ENCODE measurements at places on chromosomes 11 and 22. TPM values are rescaled to one million over a fixed set of nuclear protein-coding genes. Genes with fewer than 3 reads are reported as not detected.

MFRP gene
- total RNA-seq, result not detected

FAM180B gene
- total RNA-seq, result not detected

CDC42EP2 gene
- total RNA-seq, result 0.51 TPM

KRTAP5-7 gene
- not detected for total RNA-seq

FXYD6 gene
- total RNA-seq, result not detected

TCN1 gene
- total RNA-seq, result not detected

CBLIF gene
- not detected for total RNA-seq

ISX gene
- not detected for total RNA-seq

TRIM6 gene
- total RNA-seq, result 1.5 TPM

GGT5 gene
- 0.11 TPM for total RNA-seq

ZNRF3 gene
- total RNA-seq, result 1.0 TPM

EIF3D gene
- 198 TPM for total RNA-seq

OR52I2 gene
- not detected for total RNA-seq

CCDC86 gene
- total RNA-seq, result 17.1 TPM

DNAJC24 gene
- total RNA-seq, result 21.3 TPM

LDLRAD3 gene
- total RNA-seq, result 0.09 TPM

TMEM123 gene
- 490 TPM for total RNA-seq

FDXACB1 gene
- 3.4 TPM for total RNA-seq

SPDYC gene
- total RNA-seq, result not detected

FIBIN gene
- total RNA-seq, result not detected

TRAF6 gene
- 14.5 TPM for total RNA-seq

SOX6 gene
- not detected for total RNA-seq

TSGA10IP gene
- total RNA-seq, result not detected

OR5B21 gene
- total RNA-seq, result 0.45 TPM

NAALAD2 gene
- total RNA-seq, result not detected

BEST1 gene
- total RNA-seq, result 0.30 TPM

C1QTNF4 gene
- 0.43 TPM for total RNA-seq

DGAT2 gene
- total RNA-seq, result 0.86 TPM

MYEOV gene
- not detected for total RNA-seq

OR5T2 gene
- total RNA-seq, result not detected
